ENCODE measurements at places on chromosomes 5 and 9. TPM values are rescaled to one million over a fixed set of nuclear protein-coding genes. Genes with fewer than 3 reads are reported as not detected.

The ANKRD55 gene
- total RNA-seq = not detected

The DND1 gene
- total RNA-seq = 0.28 TPM

The FGF10 gene
- not detected for total RNA-seq

The IL9 gene
- not detected for total RNA-seq

The FAM219A gene
- 9.7 TPM for total RNA-seq

The CSF1R gene
- total RNA-seq = 0.09 TPM

The PCSK1 gene
- 0.37 TPM for total RNA-seq

The THG1L gene
- 12.6 TPM for total RNA-seq

The CCNO gene
- total RNA-seq = 1.8 TPM

The SLC6A3 gene
- total RNA-seq = not detected

The CPLANE1 gene
- 30.4 TPM for total RNA-seq

The KCNV2 gene
- not detected for total RNA-seq

The OR1N2 gene
- total RNA-seq = not detected

The TRIM36 gene
- 0.42 TPM for total RNA-seq

The TEX10 gene
- 27.5 TPM for total RNA-seq

The PCDHGA1 gene
- total RNA-seq = 0.28 TPM

The PDE8B gene
- not detected for total RNA-seq

The PCDHB14 gene
- 0.65 TPM for total RNA-seq

The CAVIN4 gene
- total RNA-seq = 0.14 TPM

The FAM120AOS gene
- 23.6 TPM for total RNA-seq

The HSPA5 gene
- 273 TPM for total RNA-seq

The SV2C gene
- 0.14 TPM for total RNA-seq

The CER1 gene
- total RNA-seq = not detected

The SLC12A2 gene
- 13.9 TPM for total RNA-seq

The BARX1 gene
- not detected for total RNA-seq

The CDX1 gene
- total RNA-seq = not detected

The CCDC187 gene
- total RNA-seq = under 0.01 TPM

The BTNL8 gene
- not detected for total RNA-seq

The CYLC2 gene
- total RNA-seq = not detected

The LCN9 gene
- total RNA-seq = not detected

The TYRP1 gene
- total RNA-seq = not detected

The HABP4 gene
- 5.4 TPM for total RNA-seq

The MLANA gene
- not detected for total RNA-seq

The IFNK gene
- not detected for total RNA-seq

The SUSD3 gene
- total RNA-seq = not detected

The TMEM215 gene
- total RNA-seq = not detected

The C9orf153 gene
- total RNA-seq = not detected

The FOXD4L3 gene
- not detected for total RNA-seq

The LHX3 gene
- not detected for total RNA-seq

Measured in airway epithelial cell (primary cell).